ENCODE measurements at places on chromosomes 16 and 17.
A peak's percentile ranks its signal among the peaks of the same experiment; 100 is the strongest.

DNA sequence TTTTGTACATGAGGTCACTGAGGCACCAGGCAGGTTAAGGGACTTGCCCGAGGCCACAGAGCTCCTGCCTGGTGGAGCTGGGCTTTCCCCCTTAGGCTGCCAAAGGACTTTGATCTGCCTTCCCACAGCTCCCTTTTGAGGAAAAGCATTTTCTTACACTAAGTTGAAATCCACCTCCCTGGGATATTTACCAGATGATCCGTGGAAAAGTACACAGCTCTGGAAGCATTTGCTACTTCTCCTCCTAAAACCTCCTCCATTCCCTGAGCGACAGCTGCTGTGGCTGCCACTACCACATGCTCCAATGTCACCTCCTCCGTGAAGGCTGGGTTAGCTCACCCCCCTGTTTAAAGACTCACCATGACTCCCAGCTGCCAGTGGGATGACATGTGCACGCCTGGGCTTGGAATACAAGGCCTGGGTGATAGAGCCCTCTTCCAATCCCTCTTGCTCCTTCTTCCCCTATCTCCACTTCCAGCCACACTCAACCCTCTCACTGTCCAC is 1.2 kb upstream of the MPRIP start:
- DNase-seq = peak; percentile 83

- DNase-seq = no peak
Measured at GRCh38 chr17:1920948-1921351, 91.1 kb downstream of the RPA1 start.

GRCh38 chr17:282912-283882 is 69.4 kb downstream of the RPH3AL start:
- DNase-seq = no peak

DNA sequence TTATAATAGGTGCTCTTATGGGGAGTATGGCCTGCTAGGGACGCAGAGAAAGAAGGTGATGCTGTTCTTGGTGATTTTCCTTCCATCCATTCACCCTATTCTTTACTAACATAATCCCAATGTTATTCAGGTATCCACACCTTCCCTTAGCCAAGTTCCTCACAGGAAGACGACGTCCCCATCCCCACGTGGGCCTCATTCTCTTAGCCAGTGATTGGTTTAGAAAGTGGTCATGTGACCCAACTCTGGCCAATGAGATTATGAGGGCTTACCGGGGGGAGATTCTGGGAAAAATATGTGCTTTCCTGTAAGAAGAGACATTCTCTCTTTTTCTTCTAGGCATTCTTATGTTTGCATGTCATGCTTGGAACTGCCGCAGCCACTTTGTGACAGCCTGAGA is 474.7 kb downstream of the HAPSTR1 start:
- no peak for DNase-seq

GRCh38 chr16:27406511-27407128 is 4.6 kb downstream of the IL21R start:
- no peak for DNase-seq

DNA sequence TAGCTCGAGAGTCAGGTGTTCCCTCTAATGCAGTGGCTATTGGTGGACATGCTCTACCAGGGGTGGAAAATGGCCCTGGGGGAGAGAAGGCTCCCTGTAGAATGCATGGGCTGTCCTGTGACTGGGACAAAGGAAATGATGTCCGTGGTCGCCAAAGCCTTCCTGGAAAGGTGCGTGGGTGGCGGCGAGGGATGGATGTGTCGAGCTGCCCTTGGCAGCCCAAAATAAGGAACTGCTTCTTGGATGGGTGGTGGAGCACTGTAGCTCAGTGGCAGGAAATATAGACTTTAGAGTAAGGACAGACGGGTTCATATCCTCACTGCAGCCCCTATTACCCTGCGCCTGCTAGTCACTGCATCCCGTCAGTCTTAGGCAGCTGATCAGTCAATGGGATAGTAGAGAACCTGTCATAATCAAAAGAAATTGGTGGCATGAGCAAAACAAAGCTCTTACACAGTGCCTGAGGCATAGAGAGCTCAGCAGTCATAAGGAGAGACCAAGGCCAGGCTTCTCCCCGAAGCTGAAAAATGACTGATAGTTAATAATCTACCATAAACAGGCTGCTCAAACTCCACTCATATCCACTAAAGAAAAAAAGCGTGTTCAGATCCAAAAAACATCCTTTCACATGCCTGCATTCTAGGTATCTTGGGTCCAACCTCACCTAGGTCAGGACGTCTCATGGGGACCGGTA is 123.5 kb upstream of the PLCG2 start:
- DNase-seq = no peak

- no peak for DNase-seq
Measured at GRCh38 chr16:50464325-50465290, 83.6 kb upstream of the NKD1 start.

DNA sequence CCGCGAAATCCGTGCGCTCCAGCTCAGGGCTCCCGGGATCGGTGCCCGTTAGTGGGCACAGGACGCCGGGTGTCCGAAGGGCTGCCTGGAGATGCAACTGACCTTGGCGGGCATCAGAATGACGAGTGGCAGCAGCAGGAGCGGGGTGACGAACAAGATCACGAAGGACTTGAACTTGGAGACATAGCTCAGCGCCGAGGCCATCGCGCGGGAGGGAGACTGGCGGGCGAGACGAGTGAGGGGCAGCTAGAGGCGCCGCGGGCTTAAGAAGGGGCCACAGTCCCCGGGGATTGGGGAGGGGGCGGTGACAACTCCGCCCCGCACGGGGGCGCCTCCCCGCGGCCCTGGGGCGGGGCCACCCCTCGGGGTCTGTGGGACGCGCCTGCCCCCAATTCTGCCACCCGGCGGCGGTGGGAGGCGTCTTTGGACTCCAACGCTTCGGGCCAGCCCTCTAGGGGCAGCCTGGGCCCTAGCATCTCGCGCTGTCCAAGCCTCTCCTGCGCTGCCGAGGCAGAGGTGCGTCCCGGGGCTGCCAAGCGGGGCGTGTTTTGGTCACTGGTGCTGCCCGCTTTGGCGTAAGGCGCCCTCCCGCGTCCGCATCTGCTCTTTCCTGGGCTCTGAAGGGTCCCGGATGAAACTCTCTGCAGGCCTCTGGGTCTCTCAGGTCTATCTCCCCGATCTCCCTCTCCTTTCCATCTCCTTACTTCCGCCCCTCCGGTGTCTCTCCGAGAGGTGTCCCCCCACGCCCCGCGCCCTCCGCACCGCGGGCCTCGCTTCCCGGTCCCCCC is at the start of gene SLC13A5:
Gene SLC13A5, minus strand, starts transcription at position 240 of the 788 bp plus-strand sequence. Its CDS starts 36 bp downstream, at position 204.
- no peak for DNase-seq

- DNase-seq = no peak
Measured at GRCh38 chr16:29844575-29845331, 18.3 kb downstream of the CDIPT start.

- DNase-seq = no peak
Measured at GRCh38 chr17:73715769-73716168, 71.5 kb upstream of the SDK2 start.

GRCh38 chr17:6660805-6661463 is 9.4 kb downstream of the C17orf100 start:
- no peak for DNase-seq

DNA sequence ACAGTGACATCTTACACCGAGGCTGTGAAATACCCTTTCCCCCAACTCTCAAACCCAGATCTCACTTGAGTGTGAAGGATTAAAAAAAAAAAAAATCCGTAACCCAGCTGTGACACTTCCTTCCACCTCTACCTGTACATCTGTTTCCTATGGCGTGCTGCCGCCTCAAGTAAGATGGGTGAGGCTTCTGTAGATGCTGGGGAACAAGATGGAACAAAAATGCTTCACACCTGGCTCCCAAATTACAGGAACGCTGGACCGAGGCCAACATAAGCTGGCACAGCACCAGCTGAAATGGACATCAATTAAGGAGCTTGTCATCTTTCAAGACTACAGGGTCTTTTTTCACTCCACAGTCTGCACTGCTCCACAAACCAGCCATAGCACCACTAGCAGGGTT is 95.9 kb downstream of the HIC1 start:
- peak; percentile 76 for DNase-seq

GRCh38 chr16:531494-532125 is 4.1 kb downstream of the CAPN15 start:
- DNase-seq = no peak

DNA sequence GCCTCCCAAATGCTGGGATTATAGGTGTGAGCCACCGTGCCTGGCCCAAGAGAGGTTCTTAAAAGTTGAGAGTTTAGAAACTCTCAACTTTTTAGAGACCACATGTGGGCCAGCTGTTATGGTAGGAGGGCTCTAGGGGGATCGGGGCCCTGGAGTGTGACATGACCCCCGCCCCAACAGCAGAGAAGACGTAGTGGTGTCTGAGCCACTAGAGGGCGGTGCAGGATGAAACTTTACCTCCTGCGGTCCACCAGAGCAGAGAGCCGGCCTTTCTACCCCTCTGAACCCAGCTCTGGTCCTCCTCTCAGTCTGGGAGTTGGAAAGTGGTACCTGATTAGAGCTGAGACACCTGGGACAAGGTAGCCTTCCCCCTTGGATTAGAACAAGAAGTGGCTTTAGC is 7.4 kb downstream of the CDK5RAP3 start:
- DNase-seq = peak; percentile 67

DNA sequence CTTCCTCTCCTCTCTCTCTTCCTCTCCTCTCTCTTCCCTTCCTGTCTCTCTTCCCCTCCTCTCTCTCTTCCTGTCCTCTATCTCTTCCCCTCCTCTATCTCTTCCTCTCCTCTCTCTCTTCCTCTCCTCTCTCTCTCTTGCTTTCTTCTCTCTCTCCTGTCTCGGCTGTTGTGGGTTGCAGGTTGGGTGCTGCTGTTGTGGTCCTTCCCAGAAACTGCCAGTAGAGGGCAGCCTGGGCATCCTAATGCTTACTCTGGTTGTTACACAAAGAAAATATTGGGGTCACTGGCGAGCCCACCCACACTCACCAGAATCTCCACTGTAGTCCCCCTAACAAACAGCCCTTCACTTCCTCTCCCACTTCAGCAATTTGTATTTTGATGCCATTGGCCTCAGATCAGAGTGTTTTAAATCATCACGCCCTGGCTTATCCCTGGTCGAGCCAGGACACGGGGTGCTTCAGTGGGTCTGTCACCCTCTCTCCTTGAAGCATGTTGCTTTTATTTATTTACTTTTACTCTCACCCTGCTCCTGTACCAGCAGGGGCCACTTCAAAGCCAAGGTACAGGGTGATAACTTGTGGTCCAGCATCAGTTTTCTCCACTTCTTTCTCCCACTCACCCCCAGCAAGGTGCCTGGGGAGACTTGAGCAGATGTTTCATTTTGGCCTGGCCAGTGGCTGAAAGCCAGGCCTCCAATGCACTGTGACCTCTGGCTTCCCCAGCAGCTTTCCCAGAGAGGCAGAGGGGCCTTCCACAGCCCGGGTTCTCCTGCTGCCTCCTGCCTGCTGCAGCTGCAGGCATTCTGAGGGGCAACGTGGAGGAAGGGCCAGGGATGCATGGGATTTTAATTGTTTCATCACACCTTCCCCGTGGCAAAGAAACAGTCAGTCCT is 4.7 kb upstream of the MMP15 start:
- peak; percentile 4 for DNase-seq

GRCh38 chr17:40818343-40818732 is 4.1 kb downstream of the KRT10 start:
- DNase-seq = no peak

DNA sequence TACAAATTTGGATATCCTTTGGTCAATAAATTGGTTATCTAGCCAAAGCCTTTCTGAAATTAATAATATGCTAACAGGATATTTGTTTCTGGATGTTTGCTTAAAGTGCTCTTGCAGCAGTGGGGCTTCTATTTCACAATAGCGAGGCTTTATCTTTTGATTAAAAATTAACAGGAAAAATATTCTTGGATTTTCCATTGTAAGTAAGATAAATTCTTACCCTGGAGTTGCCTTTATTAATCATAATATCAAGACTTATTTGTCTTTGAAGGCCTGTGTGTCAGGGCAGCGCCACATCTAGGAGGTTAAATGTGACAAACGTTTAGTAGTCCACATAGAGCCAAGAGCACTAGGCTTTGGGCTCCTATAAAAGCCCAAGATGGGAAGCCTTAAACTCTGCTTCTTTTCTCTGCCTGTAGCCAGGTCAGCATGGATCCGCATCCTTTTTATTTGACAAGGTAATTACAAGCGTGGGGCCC is 5.3 kb downstream of the TMEM97 start:
- no peak for DNase-seq

DNA sequence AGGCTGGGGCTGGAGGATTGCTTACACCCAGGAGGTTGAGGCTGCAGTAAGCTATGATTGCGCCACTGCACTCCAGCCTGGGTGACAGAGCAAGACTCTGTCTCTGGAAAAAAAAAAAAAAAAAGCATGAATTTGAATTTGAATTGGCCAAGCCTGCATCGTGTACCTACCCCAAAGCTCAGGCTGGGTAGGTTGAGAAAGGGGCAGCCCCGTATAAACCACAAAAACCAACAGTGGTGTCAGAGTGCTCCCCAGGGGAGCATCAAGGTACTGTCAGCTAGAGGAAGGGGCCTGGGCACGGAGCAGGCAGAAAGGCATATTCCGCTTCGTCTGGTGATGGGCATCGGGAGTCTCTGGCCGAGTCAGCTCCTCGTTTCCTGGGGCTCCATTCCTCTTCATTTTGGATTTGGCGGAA is 40.9 kb downstream of the RAP1GAP2 start:
- DNase-seq = no peak

DNA sequence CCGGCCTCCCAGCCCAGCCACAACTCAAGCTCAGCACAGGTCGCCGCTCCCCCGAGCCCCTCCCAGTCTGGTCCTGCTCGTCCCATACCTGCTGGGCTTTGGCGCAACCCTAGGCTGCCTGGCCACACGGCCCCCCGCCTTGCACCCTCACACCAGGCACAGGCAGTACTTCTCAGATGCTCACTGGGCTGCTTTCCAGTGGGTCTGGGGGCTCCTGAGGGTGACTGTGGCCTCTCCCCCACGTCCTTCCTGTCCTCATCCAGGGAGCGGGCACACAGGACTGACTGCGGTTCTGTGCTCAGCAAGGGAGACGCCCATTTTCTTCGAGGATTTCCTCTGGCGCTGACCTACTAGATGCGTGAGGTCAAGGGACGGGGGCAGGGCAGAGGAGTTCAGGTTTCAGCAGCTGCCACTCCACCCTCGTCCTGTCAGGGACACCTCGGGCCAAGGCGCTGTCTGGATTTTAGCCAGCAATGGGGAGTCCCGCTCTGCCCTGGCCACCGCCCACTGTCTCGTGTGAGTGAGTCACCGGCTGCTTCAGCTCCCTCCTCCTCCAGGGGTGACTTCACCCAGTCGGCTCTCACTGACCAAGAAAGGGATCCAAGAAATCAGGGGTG is 115.8 kb downstream of the NPIPB11 start:
- no peak for DNase-seq

- DNase-seq = no peak
Measured at GRCh38 chr17:34820922-34821321, 140.3 kb downstream of the CCT6B start.

DNA sequence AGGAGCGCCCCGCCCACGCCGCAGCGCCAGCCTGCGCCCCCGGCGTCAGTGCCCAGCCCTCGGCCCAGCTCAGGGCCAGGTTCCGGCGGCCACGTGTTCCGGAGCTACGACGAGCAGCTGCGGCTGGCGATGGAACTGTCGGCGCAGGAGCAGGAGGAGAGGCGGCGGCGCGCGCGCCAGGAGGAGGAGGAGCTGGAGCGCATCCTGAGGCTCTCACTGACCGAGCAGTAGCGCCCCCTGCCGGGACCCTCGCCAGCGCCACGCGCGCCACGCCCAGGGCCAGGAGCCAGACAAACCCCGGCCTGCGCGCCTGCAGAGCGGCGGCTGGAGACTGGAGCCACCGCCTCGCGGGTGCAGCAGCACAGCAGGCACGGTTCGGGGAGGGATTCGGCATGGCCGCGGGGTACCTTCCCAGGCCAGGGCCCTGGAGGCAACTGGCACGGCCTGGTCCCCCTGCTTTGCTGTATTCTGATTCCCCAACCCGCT is 9.3 kb downstream of the CORO6 start:
- no peak for DNase-seq
